CD8-positive, alpha-beta memory T cell (primary cell): ENCODE measurements at places on chromosomes 5 and 9. TPM values are rescaled to one million over a fixed set of nuclear protein-coding genes. Genes with fewer than 3 reads are reported as not detected.

- no peak overlapping the region for H3K4me3 ChIP-seq
- no peak overlapping the region for H3K27ac ChIP-seq
- DNase-seq = no peak
- H3K36me3 ChIP-seq = no peaks in the 10 kb centered on the region
- no peaks in the 10 kb centered on the region for H3K4me1 ChIP-seq
These were observed 180.5 kb downstream of the ENC1 start for GRCh38 chr5:74459984-74460383.

GRCh38 chr9:90642570-90643539, at the start of gene DIRAS2:
Gene DIRAS2 (minus strand): TSS chr9:90642824. CDS start chr9:90613827, 28,997 bp downstream.
- H3K36me3 ChIP-seq = no peaks in the 10 kb centered on the region
- no peak within 1 kb of the TSS for H3K27ac ChIP-seq
- H3K4me1 ChIP-seq = no peaks in the 10 kb centered on the region
- peaks cover 6% of the 10 kb centered on the region for H3K27me3 ChIP-seq

DNA sequence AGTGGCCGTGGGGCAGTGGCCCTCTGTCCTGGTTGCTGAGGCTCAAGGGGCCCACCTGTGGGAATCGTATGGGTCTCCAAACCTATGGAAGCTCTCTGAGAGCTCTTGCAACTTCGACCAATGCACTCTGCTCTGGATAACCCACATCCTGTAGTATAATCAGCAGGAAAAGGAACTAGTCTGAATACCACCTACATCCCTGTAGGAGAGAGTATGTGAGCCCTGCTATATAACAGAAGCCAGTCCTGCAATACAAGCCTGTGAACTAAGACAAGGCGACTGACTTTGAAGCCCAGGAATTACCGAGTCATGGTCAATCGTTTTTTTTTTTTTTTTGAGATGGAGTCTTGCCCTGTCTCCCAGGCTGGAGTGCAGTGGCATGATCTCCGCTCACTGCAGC, 29.8 kb upstream of the BICD2 start:
- no peak overlapping the region for H3K27ac ChIP-seq
- no peak for DNase-seq
- H3K4me3 ChIP-seq = no peak overlapping the region
- no peaks in the 10 kb centered on the region for H3K27me3 ChIP-seq
- H3K4me1 ChIP-seq = peaks cover 5% of the 10 kb centered on the region

- H3K4me1 ChIP-seq = no peaks in the 10 kb centered on the region
- no peak overlapping the region for H3K4me3 ChIP-seq
- H3K27ac ChIP-seq = no peak overlapping the region
- H3K36me3 ChIP-seq = no peaks in the 10 kb centered on the region
- no peaks in the 10 kb centered on the region for H3K27me3 ChIP-seq
- no peak for DNase-seq
These were observed 224.3 kb upstream of the S1PR3 start for GRCh38 chr9:88766778-88767503.

DNA sequence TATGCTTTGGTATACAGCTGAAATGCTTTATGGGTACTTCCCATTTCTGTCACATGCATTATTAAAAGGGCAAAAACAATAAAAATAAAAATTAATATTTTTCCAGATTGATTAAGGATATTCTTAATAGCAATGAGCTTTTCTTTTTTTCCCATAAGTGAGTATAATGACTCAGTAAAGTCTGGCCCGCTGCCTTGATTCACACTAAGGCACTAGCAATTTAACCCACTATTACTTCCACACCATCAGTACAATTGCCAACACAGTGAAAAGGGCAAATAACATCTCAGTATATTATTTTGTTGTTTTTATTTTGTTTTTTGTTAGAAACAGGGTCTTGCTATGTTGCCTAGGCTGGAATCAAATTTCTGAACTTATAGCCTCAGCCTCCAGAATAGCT, 150.1 kb downstream of the RNF180 start:
- H3K36me3 ChIP-seq = no peaks in the 10 kb centered on the region
- H3K4me3 ChIP-seq = no peak overlapping the region
- H3K4me1 ChIP-seq = no peaks in the 10 kb centered on the region
- no peak for DNase-seq

DNA sequence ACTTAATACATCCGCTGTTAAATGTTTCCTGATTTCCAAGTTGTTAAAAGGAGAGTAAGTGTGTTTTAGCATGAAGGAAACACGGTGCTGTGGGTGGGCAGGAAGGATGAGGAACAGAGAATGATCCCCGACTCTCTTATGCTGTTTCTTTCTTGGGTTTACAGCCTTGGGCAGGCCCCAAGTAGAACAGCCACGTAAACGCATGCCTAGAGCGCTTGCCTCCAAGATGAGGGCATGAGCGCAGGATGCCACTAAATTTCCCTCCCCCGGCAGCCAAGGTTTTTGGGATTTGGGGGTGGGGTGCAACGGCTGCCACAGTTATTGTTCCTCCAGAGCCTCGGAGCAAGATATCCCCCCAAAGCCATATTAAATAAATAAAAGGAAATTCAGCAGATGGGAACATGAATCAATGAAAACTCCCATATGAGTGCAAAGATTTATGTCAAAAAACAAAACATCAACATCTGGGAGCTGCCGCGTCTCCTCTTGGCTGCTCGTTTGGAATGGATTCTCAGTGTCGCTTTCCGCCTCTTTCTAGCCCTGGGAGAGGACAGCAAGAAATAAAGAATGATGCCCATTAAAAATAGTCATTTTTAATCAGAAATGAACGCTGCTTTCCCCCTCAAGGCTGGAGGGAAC, 10.0 kb upstream of the DELE1 start:
- H3K27ac ChIP-seq = no peak overlapping the region
- peaks cover 19% of the 10 kb centered on the region for H3K27me3 ChIP-seq
- DNase-seq = no peak
- H3K4me1 ChIP-seq = peaks cover 4% of the 10 kb centered on the region
- no peaks in the 10 kb centered on the region for H3K36me3 ChIP-seq
- H3K4me3 ChIP-seq = peak overlapping the region; percentile 26

GRCh38 chr9:92036411-92036746, 78.8 kb downstream of the SPTLC1 start:
- DNase-seq = no peak
- peaks cover 27% of the 10 kb centered on the region for H3K36me3 ChIP-seq
- H3K4me1 ChIP-seq = no peaks in the 10 kb centered on the region

DNA sequence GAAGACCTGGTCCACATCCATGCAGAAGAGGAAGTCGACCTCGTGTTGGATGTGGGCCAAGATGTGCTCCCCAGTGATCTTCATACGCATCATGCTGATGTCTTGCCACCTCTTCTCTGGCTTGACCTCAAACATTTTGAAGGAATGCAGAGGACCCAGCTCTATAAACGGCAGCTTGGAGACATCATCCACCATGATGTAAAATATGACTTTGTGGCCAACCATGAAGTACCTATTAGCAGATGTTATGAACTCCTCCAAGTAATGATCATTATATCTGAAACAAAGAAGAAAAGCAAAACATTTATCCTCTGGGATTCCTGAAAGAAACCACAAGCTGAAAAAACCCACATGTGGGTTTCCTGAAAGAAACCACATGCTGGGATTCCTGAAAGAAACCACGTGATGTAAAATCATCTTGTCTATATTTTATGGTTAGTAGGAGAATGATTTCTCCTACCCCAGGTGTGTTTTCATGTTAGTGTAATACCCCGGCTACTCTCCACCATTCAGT, 52.3 kb downstream of the GGTA1 start:
- no peak overlapping the region for H3K27ac ChIP-seq
- no peaks in the 10 kb centered on the region for H3K4me1 ChIP-seq
- no peak for DNase-seq
- no peak overlapping the region for H3K4me3 ChIP-seq
- no peaks in the 10 kb centered on the region for H3K36me3 ChIP-seq

- no peaks in the 10 kb centered on the region for H3K4me1 ChIP-seq
- no peak overlapping the region for H3K27ac ChIP-seq
- H3K4me3 ChIP-seq = no peak overlapping the region
- DNase-seq = no peak
- H3K36me3 ChIP-seq = no peaks in the 10 kb centered on the region
- no peaks in the 10 kb centered on the region for H3K27me3 ChIP-seq
These were observed 86.5 kb upstream of the PLPP1 start for GRCh38 chr5:55621229-55621628.

DNA sequence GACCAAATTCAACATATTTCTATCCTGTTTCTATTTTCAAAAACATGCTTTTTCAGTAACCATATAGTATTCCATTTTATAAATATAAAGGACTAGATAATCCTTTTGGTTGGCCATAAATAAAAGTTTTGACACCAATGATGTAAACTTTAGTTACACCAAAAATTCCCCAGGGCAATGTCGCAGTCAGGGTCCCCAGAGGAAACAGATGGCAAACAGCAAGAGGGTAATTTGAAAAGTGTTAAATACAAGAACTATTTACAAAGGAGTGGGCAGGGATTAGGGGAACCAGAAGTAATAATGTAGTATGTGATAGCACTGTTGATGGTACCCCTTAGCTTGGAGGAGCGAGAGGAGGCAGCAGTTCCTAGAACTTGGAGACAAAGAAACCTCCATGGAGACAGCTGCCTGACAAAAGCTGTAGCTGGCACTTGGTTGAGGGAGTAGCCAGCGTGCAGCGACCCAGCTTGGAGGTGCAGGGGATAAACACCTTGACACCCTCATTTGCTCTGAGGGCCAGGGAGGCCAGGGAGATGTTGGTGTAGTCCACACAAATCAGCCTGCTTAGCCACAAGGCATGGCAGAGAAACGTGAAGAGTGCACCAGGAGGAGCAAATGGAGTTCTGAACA, 18.3 kb upstream of the MSANTD3 start:
- no peaks in the 10 kb centered on the region for H3K36me3 ChIP-seq
- no peaks in the 10 kb centered on the region for H3K27me3 ChIP-seq
- H3K27ac ChIP-seq = no peak overlapping the region
- H3K4me3 ChIP-seq = no peak overlapping the region

DNA sequence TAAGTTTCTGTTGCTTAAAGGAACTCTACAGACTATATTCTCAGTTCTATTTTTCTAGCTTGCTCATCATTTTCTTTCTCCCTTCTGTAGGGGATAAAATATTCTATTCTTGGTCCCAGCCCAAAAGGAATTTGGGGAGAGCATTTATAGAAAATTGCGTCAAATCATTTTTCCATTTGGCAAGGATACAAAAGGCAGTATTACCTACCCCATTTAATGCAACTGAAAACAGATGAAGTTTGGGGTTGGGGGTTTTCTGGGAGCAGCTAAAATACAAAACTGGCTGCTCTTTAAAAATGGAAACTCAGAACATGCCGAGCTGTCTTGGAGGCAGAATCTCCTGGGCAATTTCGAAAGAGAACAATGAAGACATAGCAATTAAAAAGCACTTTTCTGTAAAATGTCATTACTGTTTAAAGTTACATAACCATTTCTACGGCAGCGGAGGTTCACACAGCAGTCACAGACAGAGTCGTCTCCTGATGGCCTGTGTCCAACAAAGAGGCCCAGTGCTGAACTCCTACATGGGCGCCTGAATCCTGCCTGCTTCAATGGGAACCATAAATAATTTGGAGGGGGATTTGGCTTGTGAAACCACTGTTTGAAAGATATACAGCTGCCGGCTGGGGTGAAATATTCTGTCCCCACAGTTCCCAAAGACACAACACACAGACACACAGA, 152.4 kb downstream of the BRINP1 start:
- H3K36me3 ChIP-seq = no peaks in the 10 kb centered on the region
- no peaks in the 10 kb centered on the region for H3K4me1 ChIP-seq
- H3K4me3 ChIP-seq = no peak overlapping the region
- H3K27ac ChIP-seq = no peak overlapping the region
- H3K27me3 ChIP-seq = no peaks in the 10 kb centered on the region

DNA sequence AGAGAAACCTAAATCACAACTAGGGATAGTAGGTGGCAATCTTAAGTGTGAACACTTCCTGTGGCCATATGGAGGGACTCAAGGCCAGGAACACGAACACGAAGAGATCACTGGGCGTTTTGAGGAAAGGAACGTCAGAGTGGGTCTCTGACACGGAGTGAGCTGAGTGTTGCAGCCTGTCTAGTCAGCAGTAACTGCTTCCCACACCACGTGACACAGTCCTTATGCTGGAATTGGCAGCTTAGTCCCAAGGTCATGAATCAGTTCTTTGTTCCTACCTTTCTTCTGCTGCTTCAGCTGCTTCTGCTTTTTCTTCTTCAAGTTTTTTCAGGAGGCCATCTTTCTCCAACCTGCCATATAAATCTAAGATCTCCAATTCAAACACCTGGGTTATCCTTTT, 18.2 kb downstream of the SPACA9 start:
- H3K4me1 ChIP-seq = peaks cover under 1% of the 10 kb centered on the region
- no peak overlapping the region for H3K27ac ChIP-seq
- no peaks in the 10 kb centered on the region for H3K27me3 ChIP-seq
- peaks cover 42% of the 10 kb centered on the region for H3K36me3 ChIP-seq
- DNase-seq = no peak

- H3K27me3 ChIP-seq = no peaks in the 10 kb centered on the region
- H3K27ac ChIP-seq = no peak overlapping the region
- no peak for DNase-seq
- no peak overlapping the region for H3K4me3 ChIP-seq
- no peaks in the 10 kb centered on the region for H3K36me3 ChIP-seq
These were observed 57.3 kb downstream of the CTSL start for GRCh38 chr9:87783180-87783579.

GRCh38 chr5:170075696-170076095, 30.0 kb upstream of the FOXI1 start:
- no peak for DNase-seq
- no peaks in the 10 kb centered on the region for H3K4me1 ChIP-seq
- peaks cover 62% of the 10 kb centered on the region for H3K36me3 ChIP-seq
- no peak overlapping the region for H3K27ac ChIP-seq
- no peak overlapping the region for H3K4me3 ChIP-seq

GRCh38 chr5:9196403-9197227, 349.3 kb downstream of the SEMA5A start:
- H3K36me3 ChIP-seq = no peaks in the 10 kb centered on the region
- no peak overlapping the region for H3K27ac ChIP-seq
- DNase-seq = no peak
- no peaks in the 10 kb centered on the region for H3K4me1 ChIP-seq

- H3K4me3 ChIP-seq = peak overlapping the region; percentile 32
- no peaks in the 10 kb centered on the region for H3K27me3 ChIP-seq
- peaks cover 32% of the 10 kb centered on the region for H3K36me3 ChIP-seq
- H3K4me1 ChIP-seq = peaks cover 35% of the 10 kb centered on the region
- peak; percentile 24 for DNase-seq
These were observed 40.1 kb downstream of the PRRT1B start for GRCh38 chr9:131585375-131585774.

DNA sequence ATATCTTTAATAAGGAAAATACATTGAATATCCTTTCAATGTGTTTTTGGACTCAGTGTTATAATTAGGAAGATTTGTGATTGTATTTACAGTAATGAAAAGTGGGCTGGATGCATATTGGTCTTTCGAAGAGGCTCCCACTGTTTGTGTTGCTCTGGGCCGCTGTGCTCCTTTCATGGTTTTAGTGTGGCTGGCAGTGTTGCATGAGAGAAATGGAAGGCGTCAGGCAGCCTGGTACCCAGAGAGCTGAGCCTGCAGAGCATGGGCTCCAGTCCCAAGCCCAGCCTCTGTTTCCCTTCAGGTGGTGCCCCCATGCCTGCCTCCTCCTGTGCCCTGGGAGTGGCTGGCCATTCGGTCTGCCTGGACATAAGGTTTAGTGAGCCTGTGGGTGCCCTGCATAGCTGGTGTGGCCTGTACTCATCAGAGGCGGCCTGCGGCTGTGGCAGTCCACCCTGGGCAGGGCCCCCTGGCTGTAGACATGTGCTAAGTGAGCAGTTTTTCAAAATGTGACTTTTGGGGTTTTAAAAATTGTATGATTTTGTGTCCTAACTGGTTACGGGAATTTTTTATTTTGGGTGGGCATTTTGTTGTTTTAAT, 27.4 kb upstream of the FAM120AOS start:
- H3K27ac ChIP-seq = no peak overlapping the region
- H3K36me3 ChIP-seq = peaks cover 22% of the 10 kb centered on the region
- H3K27me3 ChIP-seq = no peaks in the 10 kb centered on the region
- no peak for DNase-seq

The LCN15 gene
- not detected for total RNA-seq

The IFNE gene
- total RNA-seq = not detected

The TLX3 gene
- not detected for total RNA-seq

The DOCK8 gene
- total RNA-seq = 136 TPM

The PCDHGA9 gene
- 0.09 TPM for total RNA-seq

The SPINK1 gene
- not detected for total RNA-seq

The C9orf50 gene
- not detected for total RNA-seq

The EGFL7 gene
- 0.61 TPM for total RNA-seq
